ENCODE measurements at places on chromosomes 2 and 18.
A peak's percentile ranks its signal among the peaks of the same experiment; 100 is the strongest.

- DNase-seq, result no peak
Observed at GRCh38 chr2:230974096-230974913, 21.6 kb upstream of the SPATA3 start.

DNA sequence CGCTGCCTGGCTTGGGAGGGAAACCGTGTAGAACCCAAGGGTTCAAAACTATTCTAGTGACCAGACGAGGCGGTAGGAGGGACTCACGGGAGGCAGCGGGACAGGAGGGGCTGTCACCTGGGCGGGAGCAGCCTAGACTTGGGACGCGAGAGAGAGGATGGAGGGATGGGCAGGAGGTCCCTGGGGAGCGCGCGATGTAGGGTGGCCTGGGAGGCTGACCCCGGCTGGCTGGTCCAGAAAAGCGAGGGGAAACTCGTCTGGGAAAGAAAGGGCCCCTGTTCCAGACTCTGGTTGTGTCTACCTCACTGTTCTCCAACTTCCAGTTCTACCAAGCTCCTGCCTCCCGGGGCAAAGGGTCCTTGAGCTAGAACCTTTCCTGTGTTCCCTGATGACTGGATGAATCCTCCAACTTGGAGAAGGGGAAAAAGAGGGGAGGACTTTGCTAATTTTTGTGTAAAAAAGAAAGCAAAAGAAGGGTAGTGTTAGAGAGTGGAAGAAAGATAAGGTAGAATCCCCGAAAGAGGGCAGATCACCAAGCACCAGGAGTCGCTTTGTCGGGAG, 1.4 kb downstream of the DOK6 start:
- DNase-seq, result no peak

- DNase-seq, result no peak
Observed at GRCh38 chr2:10654069-10654468, 35.7 kb downstream of the NOL10 start.

- DNase-seq, result no peak
Observed at GRCh38 chr18:21853016-21853415, 112.4 kb downstream of the MIB1 start.

- no peak for DNase-seq
Observed at GRCh38 chr2:174058026-174058425, 92.9 kb upstream of the SP3 start.

DNA sequence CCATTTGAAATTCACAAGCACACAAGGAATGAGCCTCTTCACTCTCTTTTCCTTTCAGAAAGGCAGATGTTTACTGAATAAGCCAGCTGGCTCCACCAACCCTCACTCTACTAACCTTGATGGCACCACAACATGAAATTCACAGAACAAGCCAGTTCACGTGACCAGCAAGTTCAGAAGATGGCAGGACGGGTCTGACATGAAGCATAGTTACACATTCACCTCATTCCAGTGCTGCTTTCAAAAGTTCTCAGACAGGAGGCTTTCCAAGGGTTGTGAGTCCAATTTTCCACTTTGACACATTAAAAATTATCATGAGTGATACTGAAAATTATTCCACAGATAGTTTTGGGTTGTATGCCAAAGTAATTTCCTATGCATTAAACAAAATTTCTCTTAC, 74.2 kb upstream of the MBOAT2 start:
- no peak for DNase-seq

DNA sequence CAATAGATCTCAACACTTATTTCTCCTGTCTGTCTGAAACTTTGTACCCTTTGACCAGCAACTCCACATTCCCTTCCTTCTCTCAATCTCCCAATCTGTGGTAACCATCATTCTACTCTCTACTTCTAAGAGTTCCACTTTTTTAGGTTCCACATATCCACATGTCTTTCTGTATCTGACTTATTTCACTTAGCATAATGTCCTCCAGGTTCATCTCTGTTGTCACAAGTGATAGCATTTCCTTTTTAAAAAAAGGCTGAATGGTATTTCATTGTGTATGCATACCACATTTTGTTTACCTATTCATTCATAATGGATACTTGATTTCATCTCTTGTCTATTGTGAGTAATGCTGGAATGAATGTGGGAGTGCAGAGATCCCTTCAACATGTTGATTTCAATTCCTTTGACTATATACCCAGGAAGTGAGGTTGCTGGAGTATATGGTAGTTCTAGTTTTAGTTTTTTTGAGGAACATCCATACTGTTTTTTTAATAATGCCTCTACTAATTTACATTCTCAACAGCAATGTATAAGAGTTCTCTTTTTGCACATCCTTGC, 18.8 kb upstream of the MMADHC start:
- DNase-seq, result no peak

GRCh38 chr18:44802508-44802907, 121.8 kb downstream of the SETBP1 start:
- no peak for DNase-seq

DNA sequence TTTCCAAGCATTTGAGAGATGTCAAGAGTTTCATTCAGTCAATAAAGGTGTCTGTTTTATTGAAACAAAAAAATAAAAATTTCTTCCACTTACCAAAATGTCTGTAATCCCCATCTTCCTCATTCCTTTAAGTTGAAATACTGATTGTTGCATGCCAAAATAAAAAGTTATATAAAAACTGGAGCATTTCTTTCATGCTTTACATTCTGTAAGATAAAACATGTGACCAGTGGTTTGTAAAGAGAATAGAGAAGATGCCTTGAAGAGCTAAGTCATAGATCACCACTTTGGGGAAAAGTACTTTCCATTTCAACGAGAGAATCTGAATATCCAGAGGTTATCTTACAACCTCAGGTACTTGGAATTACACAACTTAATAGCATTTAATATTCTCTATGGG, 35.9 kb upstream of the MYO1B start:
- no peak for DNase-seq

DNA sequence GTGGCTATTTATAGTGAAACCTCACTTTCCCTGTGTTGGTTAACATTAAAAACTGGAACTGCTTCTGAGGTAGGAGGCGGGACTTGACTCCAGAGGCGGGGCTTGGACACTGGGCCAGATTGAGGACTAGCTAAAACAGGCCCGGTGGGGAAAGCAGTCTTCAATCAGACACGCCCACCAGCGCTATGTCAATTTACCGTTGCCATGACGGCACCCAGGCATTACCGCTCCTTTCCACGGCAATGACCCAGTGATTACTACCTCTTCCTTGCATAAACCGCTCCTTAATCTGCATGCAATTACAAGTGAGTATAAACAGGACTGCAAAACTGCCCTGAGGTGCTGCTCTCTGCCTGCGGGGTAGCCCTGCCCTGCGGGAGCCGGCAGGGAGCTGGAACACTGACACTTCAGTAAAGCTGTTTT, 35.3 kb downstream of the LRRFIP1 start:
- no peak for DNase-seq

- DNase-seq, result no peak
Observed at GRCh38 chr2:174776223-174776622, 12.0 kb upstream of the CHRNA1 start.

- no peak for DNase-seq
Observed at GRCh38 chr2:23505218-23505983, 120.4 kb downstream of the KLHL29 start.

- DNase-seq, result no peak
Observed at GRCh38 chr18:34951625-34952379, 89.4 kb upstream of the MAPRE2 start.

DNA sequence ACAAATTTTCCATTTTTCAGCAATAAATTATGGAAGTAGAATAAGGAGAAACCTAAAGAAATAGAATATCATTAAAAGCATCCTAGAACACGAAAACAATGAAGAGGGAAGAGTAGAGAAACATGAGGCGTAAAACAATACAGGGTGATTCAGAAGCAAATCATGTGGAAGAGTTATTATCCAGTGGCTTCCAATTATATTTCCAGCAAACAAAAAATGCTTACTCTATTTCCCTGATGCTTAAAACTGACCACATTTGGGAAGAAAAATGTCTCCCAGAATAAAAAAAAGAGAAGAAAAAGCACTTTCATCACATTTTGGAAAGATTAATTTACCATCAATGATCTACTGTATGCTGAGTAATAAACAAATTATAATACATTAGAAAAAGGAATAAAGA, 192.6 kb downstream of the CD226 start:
- no peak for DNase-seq

DNA sequence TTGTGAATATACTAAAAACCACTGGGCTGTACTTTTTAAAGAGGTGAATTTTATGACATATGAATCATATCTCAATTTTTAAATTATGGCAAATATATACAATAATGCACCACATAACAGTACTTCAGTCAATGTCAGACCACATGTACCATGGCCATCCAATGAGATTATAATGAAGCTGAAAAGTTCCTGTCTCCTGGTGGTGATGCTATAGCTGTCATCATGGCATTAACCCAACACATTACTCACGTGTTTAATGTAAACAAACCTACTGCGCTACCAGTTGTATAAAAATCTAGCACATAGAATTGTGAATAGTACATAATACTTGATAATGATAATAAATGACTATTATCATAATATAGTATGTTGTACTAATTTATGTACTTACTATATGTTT, 77.6 kb upstream of the ID2 start:
- DNase-seq, result no peak

- no peak for DNase-seq
Observed at GRCh38 chr2:27569398-27569797, 13.4 kb upstream of the ZNF512 start.

- no peak for DNase-seq
Observed at GRCh38 chr2:190511104-190511503, 23.4 kb downstream of the NEMP2 start.

- no peak for DNase-seq
Observed at GRCh38 chr2:232299927-232300674, 78.5 kb upstream of the ALPP start.

- DNase-seq, result no peak
Observed at GRCh38 chr18:5398269-5398668, 102.7 kb upstream of the ZBTB14 start.

GRCh38 chr18:36950960-36951359, 122.0 kb downstream of the KIAA1328 start:
- DNase-seq, result no peak

- DNase-seq, result no peak
Observed at GRCh38 chr2:27216416-27217137, 592 bp upstream of the CAD start.

GRCh38 chr2:112841295-112842044, 4.9 kb upstream of the IL1B start:
- DNase-seq, result no peak

DNA sequence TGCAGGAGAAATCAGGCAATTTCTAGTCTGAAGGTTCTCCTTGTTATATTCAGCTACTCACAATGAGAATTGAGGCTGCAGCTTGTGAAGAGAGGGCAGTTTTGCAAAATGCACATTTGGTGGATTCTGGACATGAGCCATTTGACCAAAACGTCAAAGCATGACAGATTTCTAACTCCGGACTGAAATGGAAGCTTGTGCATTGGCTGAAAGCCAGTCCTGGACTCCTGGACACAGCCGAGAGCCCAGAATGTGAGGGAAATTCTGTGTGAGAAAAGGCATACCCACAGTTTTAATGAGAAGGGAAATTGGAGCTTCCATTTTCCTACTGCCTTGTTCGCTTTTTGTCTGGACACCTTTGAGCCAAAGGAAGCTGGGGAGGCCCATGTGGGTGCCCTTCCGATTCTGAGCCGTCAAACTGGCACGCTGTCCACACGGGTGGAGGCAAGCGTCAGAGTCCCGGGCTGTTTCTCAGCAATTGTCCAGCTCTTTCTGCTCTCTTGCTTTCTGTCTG, 23.7 kb upstream of the ROCK2 start:
- DNase-seq, result no peak

GRCh38 chr2:33378556-33379210, 97.8 kb upstream of the RASGRP3 start:
- peak; percentile 37 for DNase-seq

DNA sequence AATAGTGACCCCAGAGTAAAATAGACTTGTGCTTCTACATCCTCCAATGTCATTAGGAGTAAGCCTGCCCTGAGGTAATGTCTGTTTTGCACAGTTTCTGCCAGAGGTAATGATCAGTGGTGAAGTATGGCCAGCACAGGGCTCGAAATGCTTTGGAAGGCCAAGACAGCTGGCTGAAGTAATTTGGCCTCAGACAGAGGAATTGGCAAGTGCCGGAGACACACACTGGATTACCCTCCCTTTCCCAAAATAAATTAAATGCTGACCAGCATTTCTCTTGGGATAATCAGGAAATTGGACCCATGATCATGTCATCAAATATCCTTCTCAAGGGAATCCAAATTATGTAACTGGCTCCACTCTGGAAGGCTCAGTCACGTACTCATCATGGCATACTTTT, 379.0 kb upstream of the CHST9 start:
- DNase-seq, result no peak

DNA sequence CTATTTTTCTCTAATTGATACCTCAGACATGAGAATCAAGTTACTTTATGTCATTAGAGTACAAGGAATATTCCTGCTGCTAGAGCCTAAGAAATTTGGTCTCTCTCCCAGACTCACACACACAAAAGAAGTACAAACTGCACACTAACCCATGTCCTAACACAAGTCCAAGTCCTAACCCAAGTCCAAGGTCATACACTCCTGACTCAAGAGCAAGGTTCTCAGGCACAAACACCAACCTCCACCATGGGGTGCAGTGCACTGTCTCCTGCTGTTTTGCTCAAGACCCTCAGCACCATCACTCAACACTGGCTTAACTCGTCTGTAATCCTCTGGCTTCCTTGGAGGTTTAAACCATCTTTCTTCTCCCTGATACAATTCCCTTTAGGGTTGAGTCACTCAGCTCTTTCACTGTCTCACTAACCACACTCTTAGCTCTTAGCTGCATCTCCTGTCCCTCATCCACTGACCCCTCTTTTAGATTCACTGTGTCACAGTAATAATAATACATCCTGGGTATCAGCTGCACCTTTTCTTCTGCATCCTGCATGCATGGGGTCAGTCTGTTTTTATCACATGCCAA, 129.8 kb downstream of the BCL2L11 start:
- DNase-seq, result no peak

DNA sequence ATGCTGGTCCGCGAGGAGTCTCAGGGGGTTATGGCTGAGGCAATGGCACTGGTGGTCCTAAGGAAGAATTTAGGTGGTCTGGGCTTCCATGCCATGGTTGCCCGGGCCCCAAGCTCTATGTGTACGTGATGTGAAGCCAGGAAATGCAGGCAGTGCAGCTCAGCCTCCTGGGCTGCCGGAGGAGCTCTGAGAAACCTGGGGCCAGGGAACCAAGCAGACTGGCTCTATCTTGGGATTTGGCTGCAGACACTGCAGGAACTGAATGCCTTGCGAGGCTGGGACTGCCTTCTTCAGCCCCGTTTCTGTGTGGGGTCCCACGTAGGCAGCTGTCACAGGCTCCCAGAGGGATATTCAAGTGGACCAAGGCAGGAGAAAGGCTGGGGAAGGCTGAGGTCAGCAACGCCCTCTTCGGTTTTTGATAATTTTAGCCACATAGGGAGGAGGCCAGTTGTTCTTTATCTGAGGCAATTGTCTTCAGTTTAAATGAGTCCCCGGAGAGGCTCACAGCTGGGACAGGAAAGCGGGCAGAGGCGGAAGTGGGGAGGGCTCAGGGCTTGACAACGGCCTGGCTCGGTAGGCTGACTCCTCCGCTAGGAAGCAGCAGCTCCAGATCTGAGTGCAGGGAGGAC, 77.7 kb downstream of the RHOB start:
- DNase-seq, result no peak
